ENCODE measurements at places on chromosomes 2 and 18. TPM values are rescaled to one million over a fixed set of nuclear protein-coding genes. Genes with fewer than 3 reads are reported as not detected.

- H3K27me3 ChIP-seq: peaks cover 27% of the 10 kb centered on the region
- no peak overlapping the region for H3K27ac ChIP-seq
- H3K4me1 ChIP-seq: no peaks in the 10 kb centered on the region
- no peak overlapping the region for H3K4me3 ChIP-seq
- no peaks in the 10 kb centered on the region for H3K36me3 ChIP-seq
Measured at GRCh38 chr2:126990200-126990599, 91.5 kb downstream of the TEX51 start.

The GPAT2 gene
- 4.2 TPM for polyA plus RNA-seq

DNA sequence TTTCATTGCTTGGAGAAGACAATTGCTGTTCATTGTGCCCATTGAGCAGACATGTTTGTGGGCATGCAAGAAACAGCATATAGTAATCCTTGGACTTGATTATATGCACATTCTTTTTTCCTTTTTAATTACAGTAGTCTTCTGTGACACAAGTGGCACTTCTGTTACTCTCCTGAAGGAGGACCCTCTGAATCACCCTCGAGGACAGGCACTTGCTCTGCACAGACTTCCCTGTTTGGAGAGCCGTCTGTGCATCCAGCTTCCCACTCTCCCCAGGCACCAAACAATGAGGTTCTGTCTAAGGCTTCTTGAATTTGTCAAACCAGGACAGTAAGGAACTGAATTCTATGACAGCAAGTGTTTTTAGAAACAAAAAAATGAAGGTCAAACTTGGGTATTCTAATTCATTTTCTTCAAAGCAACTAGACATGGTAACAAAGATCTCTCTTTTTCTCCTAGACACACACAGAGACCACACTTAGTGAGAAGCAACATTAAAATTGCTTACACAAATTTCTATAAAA lies 844.6 kb upstream of the ID2 start:
- peaks cover 14% of the 10 kb centered on the region for H3K4me1 ChIP-seq
- H3K27ac ChIP-seq: no peak overlapping the region
- peaks cover 3% of the 10 kb centered on the region for H3K36me3 ChIP-seq
- no peak for DNase-seq

GRCh38 chr2:25453199-25453905 lies 111.6 kb upstream of the DNMT3A start:
- H3K4me1 ChIP-seq: no peaks in the 10 kb centered on the region
- no peak overlapping the region for H3K4me3 ChIP-seq
- DNase-seq: no peak
- H3K27ac ChIP-seq: no peak overlapping the region
- peaks cover 4% of the 10 kb centered on the region for H3K36me3 ChIP-seq

All from naive thymus-derived CD8-positive, alpha-beta T cell (primary cell).